ENCODE measurements at places on chromosomes 2 and 18.

GRCh38 chr2:36246320-36246990, 109.1 kb upstream of the CRIM1 start:
- DNase-seq: no peak

DNA sequence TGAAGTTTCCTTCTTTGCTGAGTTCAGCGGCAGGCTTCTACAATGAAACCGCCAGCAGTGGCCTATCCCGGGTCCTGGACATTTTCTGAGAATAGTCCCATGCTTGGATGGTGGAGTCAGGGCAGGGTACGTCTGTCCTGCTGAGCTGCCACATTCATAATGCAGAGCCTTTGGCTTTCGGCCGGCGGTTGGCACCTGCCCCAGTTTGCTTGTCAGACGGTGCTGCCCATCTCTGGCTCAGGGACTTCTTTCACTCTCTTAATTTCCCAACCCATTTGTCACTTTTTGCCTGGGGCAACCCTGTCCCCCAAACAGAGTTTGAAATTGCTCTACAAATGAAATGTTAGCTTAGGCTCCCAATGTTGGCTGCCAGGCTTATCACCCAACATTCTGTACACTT, 57.2 kb downstream of the SOX11 start:
- DNase-seq: no peak

DNA sequence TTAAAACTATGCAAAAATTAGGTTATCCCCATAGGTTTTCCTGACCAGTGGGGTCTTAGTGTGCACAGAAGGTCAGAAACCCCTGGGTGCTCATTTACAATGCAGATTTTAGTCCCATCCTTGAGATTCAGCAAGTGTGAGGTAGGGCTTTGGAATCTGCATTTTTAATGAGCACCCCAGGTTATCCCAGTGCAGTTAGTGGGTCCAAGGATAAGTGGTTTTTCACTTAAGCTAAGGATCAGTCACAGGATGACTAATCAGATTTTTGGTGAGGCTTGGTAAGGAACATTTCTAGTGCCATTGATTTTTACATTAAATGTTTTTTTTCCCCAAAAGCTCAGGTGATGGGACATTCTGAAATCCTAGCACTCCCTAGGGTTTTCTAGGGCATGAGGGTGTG, 50.7 kb upstream of the MGAT5 start:
- no peak for DNase-seq

GRCh38 chr18:50814395-50814794, 5.4 kb downstream of the MRO start:
- DNase-seq: no peak

DNA sequence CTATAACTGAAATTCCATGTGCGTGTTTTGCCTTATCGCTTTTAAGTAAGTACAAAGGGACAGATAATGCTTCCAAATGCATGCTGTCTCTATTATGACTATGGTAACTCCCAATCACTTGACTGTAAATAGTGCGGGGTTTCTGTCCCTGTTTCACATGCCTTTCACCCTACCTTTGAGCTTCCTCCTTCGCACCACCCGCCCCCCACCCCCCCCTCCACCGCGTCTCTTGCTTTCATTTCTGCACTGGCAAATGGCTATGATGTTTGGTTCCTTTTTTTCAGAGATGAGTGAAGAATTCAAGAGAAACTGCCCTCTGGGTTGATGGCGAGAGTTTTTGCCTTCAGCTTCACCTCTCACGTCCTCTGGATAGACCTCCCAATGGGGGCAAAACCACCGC, 25.0 kb upstream of the SPP2 start:
- no peak for DNase-seq

DNA sequence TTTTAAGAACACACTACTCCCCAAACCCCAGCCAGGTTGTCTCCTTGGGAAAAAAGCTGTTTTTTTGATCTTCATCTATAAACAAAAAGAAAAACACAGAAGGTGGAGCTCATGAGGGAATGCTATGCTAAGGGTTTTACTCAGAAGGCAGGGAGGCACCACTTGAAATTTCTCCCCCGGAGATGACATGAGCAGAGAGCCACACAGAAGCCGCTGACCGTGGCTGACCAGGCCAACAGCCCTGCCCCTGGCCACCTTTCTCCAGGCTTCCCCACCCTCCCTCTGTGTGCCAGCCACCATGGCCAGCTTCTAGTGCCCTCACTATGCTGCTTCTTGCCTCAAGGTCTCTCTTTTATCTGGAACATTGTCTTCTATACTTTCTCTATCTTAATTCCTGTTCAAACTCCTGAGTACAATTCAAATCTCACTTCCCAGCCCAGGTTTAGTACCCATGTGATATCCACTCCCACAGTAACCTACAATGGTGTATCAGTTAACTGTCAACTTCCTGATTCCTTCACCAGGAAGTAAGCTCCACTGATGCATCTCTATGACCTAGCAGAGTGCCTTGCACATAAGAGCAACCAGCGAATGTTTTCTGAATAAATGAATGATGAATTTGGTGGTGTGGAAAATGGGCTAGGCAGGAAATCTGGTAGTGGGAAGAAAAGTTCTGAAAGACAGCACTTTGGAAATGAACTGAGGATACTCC, 15.3 kb downstream of the LAPTM4A start:
- DNase-seq: no peak

- no peak for DNase-seq
Observed at GRCh38 chr2:20222014-20222768, 2.7 kb downstream of the SDC1 start.

DNA sequence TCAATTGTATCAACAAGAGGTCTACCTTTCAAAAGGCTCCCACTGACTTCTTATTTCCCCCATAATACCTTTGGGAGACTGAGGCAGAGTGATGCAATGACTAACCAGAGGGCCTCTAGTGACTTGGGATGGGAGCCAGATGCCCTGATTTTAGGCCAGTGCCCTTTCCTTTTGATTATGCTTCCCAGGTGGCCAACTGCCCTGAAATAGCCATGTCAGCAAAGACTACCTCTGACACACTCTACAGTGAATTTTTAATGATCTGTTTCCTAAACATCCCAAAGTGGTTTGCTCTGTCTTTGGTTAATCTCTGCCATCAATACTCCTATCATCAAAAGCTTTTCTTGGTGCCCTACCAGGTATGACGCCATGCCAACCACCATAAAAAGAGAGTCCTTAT, 65.9 kb upstream of the ZFP36L2 start:
- DNase-seq: no peak

DNA sequence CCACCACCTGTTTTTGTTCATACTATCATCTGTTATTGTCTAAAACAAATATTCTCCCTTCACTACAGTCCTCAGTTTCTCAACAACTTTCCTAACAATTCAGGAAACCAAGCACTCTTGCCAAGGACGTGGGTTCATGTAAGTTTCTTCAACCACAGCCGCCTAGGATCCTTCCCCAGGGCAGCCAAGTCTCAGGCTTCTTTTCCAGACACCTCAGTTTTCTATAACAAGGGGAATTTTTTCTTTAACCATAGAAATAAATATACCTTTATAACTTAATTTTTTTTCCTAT, 39.4 kb upstream of the AGPS start:
- DNase-seq: no peak

DNA sequence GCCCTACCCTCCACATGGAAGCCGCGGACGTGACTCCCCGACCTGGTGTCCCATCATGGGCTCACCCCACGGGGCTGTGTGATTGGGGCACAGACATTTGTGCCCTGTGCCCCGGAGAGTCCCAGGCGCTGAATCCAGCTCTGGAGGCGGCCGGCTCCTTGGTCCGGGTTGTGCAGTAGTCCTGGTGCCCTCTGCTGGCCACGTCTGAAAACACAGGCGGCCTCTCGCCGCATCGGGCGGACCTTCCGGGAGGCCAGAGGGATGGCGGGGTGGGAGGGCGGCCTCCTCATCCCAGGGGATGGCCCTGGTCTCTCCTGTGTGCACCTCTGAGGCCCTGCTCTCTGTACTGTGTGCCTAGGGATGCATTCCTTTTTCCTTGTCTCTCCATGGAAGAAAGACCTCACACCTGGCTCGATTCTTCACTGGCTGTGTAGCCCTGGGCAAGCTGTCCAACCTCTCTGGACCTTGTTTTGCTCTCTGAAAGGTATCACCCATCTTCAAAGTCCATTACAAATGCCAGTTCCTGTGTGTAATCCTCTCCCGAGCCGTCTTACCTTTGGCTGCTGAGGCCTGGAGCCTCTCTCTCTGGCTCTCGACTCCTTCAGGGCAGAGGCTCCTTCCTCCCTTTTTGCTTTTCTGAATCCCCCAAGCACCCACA, 27.6 kb downstream of the CELF4 start:
- peak; percentile 5 for DNase-seq

DNA sequence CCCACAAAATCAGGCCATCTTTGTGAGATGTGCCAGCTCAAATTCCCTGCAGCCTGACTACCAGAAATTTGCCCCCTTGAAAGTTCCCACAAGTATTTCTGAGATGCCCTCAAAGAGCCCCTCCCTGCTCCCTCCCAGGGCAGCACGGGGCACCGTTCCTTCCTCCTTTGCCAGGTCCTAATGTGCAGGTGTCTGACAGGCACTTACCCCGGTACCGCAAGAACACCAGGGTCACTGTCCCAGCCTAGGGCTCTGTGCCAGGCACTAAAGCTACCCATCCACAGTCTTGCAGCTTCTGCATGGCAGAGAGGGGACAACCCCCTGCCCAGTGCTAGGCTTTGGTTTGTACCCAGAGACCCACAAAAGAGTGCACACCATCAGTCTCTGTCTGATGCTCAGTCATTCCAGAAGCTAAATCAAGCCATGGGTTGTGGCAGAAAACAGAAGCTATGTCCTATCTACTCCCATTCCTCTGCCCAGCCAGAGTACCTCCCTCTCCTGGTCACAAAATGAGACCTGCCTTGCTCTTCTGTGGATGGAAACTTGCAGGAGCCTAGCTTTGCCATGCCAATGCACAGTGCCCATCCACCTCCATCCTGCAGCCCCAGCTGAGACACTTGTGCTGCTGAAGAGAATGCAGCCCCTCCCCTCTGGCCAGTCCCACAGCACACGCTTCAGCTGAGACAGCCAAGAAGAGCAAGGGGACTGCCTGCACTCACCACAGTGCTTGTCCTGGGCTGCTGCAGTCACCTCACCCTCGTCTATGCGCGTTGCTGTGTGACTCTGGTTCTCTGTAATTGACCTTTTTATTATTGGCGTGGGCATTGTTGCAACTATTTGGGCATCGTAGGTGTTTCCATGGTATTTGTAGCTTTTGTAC, 48.7 kb downstream of the INPP5D start:
- DNase-seq: no peak

DNA sequence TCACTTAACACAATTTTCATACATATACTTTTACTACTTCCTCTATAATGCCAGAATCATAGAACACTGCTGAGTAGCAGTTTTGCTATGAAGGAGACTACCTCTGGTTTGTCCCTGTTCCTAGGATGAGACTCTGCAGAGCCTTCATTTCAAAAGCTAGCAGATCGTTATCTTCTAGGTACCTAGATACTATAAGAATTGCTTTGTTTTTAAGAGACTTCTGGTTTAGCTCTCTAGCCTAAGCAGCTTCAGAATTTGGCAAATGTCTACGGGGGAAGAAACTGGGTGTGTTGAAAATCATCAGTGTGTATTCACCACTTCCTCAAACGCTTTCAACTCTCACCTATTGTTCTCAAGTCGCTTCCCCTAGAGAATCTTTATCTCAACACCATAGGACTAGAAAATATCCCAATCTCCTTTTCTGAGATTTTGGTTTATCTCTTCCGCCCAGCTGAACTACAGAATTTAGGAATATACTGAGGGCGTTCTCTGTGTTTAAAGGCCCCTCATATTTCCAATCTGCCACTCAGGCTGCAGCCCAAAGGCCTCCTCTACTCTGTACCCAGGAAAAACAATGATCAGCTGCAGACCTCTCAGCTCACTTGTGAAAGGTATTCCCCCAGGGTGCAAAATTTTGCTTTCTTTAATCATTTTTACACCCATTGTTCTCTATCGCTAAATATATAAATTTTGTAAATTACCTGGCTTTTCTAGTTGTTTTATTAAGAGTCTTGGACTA, 28.7 kb downstream of the SMAD2 start:
- DNase-seq: no peak

DNA sequence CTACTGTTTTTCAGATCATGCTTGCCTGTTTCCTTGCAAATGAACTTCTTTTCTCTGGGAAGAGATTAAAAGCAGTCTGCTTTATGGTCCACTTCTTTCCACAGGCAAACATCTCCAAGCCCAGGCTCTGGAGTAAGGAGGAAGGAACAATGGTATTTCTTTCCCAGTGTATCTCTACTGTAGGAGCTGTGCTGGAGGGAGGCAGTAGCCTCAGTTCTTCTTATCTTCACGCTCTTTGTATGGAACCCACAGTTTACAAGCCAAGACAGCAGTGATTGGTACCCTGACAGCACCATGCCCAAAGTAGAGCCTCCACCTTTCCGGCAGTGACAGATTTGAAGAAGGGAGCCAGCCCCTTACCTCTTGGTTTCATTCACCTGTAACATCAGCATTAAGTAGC, 35.2 kb downstream of the SPOPL start:
- DNase-seq: no peak

GRCh38 chr2:217387776-217388387, 528.0 kb upstream of the TNP1 start:
- DNase-seq: no peak

GRCh38 chr2:9690716-9691498, 60.1 kb upstream of the YWHAQ start:
- DNase-seq: no peak

DNA sequence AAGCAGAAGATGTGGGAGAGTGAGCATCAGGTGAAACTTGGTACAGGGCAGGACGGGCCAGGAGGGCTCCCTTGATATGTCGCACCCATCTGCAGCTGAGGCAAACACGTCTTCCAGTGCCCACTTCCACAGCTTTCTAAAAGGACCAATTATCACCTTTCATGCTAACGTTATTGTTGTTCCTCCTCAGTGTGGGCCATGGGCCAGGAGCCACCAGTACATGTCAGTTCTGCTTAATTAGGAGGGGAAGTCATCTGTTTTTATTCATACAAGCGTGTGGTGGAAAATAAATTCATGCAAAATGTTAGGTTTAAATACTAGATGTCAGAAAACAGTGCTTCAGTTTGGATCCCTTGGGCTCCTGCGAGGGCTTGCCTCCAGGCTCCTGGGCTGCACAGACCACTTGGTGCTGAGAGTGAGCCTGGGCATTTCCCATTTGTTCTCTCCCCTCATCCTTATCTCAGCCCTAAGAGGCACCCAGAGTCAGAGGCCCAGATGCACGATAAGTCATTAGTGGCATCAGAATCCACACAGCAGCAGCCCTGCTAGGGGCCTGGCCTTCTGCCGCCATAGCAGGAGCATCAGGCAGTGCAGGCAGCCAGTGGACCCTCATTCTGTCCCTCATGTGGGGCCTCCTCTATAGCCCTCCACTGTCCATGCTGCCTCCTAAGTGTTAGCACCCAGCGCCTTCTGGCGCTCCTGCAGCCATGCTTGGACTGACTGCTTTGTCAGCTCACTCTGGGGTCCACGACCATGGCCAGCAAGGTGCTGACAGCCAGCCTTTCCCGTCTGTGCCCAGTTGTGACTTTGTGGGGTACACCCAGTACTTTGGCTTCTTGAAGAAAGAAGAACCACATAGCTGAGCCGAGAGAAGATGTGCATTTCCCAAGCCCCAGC, 539.8 kb upstream of the RAB6C start:
- DNase-seq: no peak

Measured in hematopoietic multipotent progenitor cell treated with erythropoietin and hydrocortisone succinate and interleukin-3 and kit ligand, for 17 days (in vitro differentiated cells).